ENCODE measurements at places on chromosomes 11 and 22. TPM values are rescaled to one million over a fixed set of nuclear protein-coding genes. Genes with fewer than 3 reads are reported as not detected.

Gene MRGPRX4
- not detected for total RNA-seq

Gene CRYBB1
- 0.87 TPM for total RNA-seq

Gene BBOX1
- not detected for total RNA-seq

Gene OR52A1
- total RNA-seq: not detected

GRCh38 chr11:31092638-31093037, 276.9 kb downstream of the DCDC1 start:
- no peak for DNase-seq

- no peak for DNase-seq
Observed at GRCh38 chr11:95556342-95557163, 233.0 kb downstream of the FAM76B start.

GRCh38 chr11:32188785-32189184, 97.9 kb downstream of the RCN1 start:
- DNase-seq: no peak

DNA sequence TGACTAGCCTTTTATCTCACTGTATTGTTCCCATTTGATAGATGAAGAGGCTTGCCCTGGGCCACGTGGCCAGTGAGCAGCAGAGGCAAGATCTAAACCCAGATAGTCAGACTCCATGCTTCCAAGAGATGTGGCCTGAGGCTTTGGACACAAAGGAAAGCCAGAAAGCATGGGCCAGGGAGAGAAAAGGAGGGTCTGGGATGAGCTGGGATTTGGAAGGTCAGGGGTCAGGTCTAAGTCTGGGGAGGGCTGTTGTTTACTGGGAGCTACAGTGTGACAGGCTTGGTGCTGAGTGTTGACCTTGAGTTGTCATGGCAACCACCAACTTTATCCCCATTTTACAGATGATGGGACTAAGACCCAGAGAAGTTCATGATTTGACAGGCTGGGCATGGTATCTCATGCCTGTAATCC, 2.1 kb downstream of the SLC35E4 start:
- DNase-seq: no peak

- DNase-seq: peak; percentile 46
Observed at GRCh38 chr22:31097941-31098631, 9.3 kb downstream of the SELENOM start.

Gene FHIP1B
- 13.3 TPM for total RNA-seq

DNA sequence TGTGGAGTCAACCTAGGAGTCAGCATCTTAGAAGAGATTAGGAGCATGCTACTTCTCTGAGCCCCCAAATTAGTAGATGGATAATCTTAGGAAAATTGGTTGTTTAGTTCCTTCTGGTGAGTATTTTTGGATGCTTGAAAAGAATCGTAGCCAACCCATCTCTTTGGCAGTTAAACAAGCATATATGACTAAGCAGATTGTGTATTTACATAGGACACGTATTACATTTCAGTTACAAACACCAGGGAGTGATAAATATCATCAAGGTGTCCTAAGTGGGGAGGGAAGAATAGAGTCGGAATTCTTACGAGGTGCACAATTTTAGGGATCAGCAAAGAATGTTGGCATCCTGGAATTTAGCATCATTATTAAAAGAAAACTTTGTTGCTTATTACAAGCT, 13.5 kb downstream of the PLET1 start:
- DNase-seq: no peak

DNA sequence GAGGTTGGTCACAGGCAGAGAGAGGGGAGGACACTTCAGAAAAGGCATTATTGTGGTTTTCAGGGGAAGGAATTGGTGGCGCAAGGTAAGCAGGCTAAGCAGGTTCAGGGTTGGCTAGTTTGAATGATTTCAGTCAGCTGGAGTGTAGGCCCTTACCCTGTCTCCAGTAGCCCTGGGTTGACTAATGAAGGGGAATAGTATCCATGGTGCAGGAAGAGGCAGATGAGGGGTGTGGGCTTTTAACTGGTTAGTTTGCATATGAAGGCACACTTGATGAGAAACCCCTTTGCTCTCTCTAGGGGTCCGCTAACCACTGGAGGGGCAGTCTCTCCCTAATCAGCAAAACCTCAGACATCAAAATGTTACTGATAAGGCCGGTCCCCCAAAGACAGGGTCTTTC, 249.7 kb downstream of the AASDHPPT start:
- no peak for DNase-seq

DNA sequence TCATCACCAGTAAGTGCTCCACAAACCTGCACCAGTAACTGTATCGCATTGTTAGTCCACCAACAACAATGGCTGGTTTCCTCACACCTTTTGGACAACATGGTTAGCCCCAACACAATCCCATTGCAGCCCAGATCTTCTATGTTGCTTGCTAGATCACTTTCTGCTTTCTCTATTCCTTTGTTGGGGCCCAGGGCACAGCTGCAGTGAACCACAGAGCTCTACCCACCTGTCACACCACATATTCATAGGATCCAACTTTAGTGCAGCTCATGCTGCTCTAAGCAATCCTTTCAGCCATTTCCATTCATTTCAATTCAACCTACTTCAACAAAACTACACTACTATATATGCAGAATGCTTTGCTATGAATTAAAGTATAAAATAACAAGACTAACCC, 364.3 kb downstream of the DCDC1 start:
- DNase-seq: no peak

DNA sequence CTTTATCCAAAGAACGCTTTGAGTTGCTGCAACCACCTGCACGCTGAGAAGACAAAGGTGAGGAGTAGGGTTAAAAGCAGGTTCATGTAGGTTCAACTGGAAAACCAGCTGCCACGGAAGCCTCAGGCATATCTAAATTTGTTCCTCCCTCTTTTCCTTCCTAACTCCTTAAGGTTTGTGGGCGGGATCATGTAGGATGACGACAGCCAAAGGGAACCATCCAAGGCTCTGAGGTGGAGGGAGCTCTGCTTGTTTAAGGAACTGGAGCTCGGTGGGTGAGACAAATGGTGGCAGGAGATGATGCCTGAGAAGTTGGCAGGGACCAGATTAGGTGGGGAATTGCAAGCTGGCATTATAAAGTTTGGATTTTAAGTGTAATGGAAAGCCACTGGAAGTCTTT, 60.3 kb downstream of the SPON1 start:
- DNase-seq: no peak

DNA sequence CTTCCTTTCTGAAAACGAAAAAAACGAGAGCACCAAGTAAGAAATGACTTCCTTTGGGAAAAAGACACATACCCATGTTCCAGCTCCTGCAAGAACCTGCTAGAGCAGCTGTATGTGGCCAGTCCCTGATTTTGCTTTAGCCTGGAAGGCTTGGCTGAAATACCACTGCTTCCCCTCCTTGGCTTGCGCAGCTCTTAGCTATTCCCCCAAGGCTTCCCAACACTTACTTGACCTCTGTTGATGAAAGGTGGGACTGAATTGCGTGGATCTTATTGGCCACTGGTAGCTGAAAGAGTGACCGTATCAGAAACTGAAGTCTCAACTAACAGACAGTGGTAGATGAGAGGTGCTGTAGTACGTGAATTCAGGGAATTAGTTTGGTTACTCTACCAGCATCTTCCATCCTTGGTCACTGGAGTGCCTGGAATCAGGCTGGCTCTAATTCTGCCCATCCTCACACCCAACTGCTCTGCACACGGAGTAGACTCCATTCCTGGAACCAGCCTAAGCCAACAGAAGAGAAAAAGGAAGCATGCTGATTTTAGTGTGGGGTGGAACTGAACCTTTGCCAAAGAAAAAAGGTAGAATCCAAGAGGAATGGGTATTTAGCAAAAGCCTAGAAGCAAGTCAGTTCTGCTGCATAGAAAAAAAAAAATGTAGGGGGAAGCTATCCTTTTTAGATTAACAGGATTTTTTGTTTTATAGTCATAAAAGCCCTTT, 73.8 kb upstream of the CRTAM start:
- no peak for DNase-seq

DNA sequence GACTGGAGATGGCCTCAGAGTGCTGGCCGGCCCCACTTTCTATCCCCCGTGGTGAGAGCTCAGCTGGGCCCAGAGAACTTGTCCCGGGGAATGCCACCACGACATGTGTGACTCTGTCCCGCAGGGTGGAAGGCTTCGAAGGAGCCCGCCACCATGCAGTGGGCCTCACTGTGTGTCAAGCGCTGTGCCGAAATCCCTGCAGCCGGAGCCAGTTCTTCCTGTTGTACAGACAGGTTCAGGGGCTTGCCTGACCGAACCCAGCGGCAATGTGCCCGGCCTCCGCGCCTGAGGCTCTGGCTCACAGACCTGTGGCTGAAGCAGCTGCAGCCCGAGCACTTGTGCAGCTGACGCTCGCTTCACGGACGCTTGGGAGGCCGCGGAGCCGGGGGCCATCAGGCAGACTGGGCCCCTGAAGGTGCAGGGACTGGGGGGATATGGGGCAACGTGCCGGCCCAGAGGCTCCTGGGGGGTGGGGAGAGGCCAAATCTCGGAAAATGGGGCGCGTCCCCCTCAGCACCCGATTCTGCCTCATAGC, 650 bp downstream of the PPM1F start:
- DNase-seq: no peak

DNA sequence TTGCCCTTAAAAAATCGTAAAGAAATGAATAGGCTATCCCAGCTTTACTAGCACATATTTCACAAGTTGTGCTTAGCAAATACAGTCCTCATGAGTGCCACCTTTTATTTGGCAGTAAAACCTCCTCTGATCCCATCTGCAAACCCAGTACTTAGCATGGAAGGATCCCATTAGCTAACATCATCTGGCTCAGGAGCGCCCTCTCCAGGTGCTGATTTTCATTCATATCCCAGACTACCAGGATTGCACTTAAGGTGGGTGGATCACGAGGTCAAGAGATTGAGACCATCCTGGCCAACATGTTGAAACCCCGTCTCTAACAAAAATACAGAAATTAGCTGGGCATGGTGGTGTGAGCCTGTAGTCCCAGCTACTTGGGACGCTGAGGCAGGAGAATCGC, 76.1 kb upstream of the PAX6 start:
- DNase-seq: no peak

GRCh38 chr22:46789992-46790391, 27.5 kb downstream of the TBC1D22A start:
- DNase-seq: no peak

GRCh38 chr11:34145847-34146381, 40.5 kb downstream of the NAT10 start:
- DNase-seq: no peak

Gene HINFP
- total RNA-seq: 13.0 TPM

GRCh38 chr11:73651661-73652045, 5.3 kb downstream of the PLEKHB1 start:
- no peak for DNase-seq

Gene KCNK7
- 0.43 TPM for total RNA-seq

Gene CD248
- 26.7 TPM for total RNA-seq

DNA sequence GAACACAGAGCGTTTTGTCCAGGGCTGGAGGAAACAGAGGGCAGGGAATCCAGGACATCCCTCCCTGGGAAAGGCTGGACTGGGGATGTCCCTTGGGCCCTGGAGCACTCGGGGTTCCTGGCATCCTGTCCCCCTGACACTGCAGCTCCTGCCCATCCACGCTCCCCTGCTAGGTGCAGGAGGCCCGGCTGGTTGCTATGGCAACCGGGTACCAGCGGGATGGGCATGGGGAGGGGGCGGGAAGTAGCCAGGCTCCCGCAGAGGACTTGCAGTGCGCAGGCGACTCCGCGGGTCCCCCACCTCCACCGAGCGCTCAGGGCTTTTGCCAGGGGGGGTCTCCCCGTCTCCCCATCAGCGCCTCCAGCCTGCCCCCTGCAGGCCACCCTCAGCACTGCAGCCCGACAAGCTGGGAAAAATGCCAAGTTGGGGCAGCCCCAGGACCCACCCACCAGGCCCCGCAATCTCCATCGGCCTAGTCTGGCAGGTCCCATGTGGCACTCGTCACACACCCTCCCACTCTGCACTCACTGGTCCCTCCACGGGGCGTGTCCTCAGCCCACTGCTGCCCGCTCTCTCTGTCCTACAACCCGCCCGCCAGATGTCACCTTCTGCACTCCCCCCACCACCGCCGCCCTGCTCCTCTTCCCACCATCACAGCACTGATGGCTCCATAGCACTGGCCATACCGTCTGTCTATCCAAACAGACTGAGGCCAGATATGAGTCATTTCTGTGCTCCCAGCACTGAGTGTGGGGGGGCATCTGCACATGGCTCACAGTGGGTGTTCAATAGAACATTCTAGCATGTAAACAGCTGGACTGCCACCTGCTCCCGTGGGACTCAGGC, 31.5 kb downstream of the KIAA0930 start:
- no peak for DNase-seq

Gene LRRC55
- total RNA-seq: 0.51 TPM

DNA sequence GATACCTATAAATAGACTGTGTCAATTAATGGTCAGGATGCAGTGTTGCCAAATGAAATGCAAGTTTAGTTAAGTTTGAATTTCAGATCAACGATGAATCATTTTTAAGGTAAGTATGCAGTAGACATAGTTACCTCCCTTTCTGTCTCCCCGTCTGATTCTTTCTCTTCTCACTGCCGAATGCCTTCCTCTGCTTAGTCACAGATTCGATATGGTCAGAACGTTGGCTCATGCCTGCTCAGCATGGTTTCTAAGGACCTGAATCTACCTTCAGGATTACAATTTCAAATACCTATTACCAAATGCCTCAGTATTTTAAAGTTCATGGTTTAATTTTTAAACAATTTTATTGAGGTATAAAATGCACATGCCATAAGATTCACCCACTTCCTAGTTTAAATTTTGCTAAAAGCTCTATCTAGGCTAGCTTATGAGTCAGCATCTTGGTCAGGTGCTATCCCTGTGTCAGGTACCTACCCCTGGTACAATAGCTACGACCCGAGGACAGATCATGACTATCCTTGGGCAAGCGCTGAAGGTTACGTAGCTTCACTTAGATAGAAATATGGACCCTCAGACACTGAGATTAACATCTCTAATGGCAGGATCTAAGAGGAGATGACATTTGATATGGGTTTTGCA, 78.2 kb upstream of the SPON1 start:
- DNase-seq: no peak

- DNase-seq: no peak
Observed at GRCh38 chr11:94513091-94513490, 830 bp downstream of the C11orf97 start.

DNA sequence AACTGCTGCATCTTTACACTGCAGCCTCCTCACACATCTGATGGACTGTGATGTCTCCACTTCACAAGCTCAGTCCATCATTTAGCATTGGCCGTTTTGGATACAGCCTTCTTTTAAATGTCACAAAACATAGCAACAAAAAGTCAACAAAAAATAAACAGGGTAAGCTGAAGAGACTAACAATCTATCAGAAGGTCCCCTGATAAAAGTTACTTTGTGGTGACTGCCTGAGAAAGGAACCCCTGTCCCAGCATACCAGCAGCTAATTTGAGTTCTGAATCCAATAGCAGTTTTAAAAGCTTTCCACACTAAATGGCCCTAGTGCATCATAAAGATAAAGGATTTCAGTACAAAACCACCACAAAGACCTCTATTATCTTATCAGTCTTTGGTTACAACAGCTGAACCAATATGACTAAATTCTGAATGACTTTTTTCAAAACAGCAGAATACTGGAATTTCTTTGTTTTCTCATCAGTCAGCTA, 162.4 kb downstream of the SOX6 start:
- DNase-seq: no peak

Gene SLC22A8
- not detected for total RNA-seq

Gene PLAAT4
- total RNA-seq: 36.1 TPM

GRCh38 chr11:70747285-70747684, 349.0 kb downstream of the CTTN start:
- DNase-seq: no peak

- no peak for DNase-seq
Observed at GRCh38 chr11:47628026-47628425, 14.3 kb downstream of the MTCH2 start.

- DNase-seq: no peak
Observed at GRCh38 chr11:38005597-38005996, 1407.6 kb upstream of the RAG2 start.

- no peak for DNase-seq
Observed at GRCh38 chr11:20048246-20048645, 112.0 kb downstream of the DBX1 start.

Gene OR8D4
- total RNA-seq: not detected
